ENCODE measurements at places on chromosomes 5 and 9.

GRCh38 chr9:32419921-32420320 is 35.5 kb downstream of the ACO1 start:
- DNase-seq: no peak

DNA sequence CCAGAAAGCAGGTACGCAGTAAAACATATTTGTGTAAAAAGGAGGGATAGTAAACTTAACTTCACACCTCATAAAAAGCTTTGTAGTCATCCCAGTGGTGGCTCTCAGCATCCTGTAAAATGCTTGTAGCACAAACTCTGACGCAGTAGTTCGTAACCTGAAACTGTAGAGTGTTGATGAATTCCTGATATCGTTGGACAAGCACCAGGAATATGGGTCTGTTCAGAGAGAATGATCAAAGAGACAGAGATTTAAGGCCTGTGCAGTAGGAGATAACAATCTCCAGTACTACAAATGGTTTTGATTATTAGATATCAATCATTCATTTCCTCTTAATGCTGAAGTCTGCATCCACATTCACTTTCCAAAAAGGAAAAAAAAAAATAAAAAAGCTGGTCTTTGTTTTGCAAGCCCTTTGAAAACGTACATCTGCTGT is 148.5 kb downstream of the KIAA0825 start:
- DNase-seq: no peak

DNA sequence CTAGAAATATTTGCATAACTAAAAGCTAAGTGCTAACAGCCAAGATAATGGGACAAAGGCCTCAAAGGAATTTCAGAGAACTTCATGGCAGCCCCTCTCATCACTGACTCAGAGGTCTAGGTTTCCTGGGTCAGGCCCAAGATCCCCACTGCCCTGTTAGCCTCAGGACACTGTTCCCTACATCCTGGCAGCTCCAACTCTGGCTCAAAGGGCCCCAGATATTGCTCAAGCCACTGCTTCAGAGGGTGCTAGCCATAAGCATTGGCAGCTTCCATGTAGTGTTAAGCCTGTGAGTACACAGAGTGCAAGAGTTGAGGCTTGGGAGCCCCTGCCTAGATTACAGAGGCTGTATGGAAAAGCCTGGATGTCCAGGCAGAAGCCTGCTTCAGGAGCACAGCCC is 998.1 kb downstream of the TLE1 start:
- no peak for DNase-seq

GRCh38 chr5:51033215-51033614 is 350.0 kb upstream of the ISL1 start:
- no peak for DNase-seq

- DNase-seq: no peak
Measured at GRCh38 chr9:28212979-28213378, 639.7 kb upstream of the C9orf72 start.

- DNase-seq: no peak
Measured at GRCh38 chr9:22010866-22011625, 1.9 kb upstream of the CDKN2B start.
